ENCODE measurements at places on chromosomes 11 and 22.

DNA sequence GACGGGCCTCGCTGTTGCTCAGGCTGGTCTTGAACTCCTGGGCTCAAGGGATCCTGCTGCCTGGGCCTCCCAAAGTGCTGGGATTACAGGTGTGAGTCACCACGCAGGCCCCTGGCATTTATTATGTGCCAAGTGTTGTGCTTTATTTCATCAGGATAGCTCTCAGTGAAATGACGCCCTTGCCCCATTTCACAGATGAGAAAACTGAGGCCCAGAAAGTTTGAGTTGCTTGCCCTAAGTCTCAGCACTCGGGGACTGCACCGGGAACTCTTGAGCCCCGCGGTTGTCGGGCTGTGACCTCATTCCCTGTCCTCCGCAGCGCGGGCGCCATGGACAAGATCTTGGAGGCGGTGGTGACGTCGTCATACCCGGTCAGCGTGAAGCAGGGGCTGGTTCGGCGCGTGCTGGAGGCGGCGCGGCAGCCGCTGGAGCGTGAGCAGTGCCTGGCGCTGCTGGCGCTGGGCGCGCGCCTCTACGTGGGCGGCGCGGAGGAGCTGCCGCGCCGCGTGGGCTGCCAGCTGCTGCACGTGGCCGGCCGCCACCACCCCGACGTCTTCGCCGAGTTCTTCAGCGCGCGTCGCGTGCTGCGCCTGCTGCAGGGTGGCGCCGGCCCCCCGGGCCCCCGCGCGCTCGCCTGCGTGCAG lies 7.3 kb downstream of the USP35 start:
- no peak for DNase-seq

- DNase-seq: no peak
Measured at GRCh38 chr22:16969508-16970327, 38.3 kb downstream of the GAB4 start.

GRCh38 chr11:55658608-55659007 lies 3.4 kb upstream of the OR4C6 start:
- DNase-seq: no peak

- no peak for DNase-seq
Measured at GRCh38 chr22:43118953-43119458, 8.5 kb downstream of the BIK start.

GRCh38 chr11:126424471-126425039 lies 69.1 kb downstream of the ST3GAL4 start:
- no peak for DNase-seq

DNA sequence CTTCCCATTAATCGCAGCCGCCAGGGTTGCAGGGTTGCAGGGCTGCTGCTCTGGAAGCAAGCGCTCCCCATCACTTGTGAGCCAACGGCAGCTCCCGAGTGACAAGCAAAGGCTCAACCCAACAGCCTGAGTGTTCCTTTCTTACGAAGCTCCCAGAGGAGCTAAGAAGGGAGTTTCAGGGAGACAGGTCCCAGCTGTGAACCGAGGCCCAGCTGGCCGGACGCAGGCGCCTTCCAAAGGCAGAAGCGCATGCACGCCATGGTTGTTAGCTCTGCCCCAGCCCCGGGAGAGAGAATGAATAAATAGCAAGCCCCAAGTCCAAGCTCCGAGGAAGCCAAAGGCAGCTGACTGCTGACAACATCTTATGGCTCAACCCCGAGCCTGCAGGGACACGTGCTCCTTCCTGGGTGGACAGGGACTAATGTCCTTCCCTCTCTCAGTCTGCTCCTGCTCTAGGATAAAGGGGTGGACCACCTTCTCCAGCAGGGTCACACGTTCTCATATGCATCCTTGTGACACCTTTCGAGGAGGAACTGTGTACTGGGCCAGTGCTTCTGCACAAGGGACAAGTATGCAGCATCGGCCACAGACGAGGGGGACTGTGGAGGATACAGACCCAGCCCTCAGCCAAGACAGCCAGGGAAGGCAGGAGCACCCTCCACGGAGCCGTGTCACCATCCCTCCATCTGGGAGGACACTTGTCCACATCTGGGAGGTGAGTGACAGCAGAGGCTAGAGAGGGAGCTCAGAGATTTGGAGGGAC lies 29.9 kb downstream of the SHANK2 start:
- DNase-seq: no peak
